Cortex of kidney (tissue), 1 donor: ENCODE measurements at places on chromosomes 2 and 18.

- no peak for DNase-seq
Measured at GRCh38 chr18:67199993-67200617, 316.4 kb downstream of the DSEL start.

DNA sequence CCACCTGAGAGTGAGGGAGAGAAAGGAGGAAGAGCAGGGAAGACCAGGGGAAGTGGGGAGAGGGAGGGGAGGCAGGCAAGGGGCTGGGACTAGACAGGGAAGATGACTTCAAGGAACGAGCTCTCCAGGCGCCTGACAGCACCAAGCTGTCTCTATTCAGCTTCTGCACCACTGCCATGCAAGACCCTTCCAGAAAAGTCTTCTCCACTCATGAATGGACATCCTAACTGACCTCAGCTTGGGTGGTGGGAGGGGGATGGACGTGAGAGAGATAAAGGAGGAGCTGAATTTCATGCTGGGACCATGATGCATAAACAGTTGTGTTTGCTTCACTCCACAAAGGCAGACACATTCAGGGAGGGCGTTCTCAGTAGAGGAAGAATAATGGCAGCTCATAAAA is 206.4 kb upstream of the ARL4C start:
- DNase-seq, result no peak

GRCh38 chr2:74593826-74594772 is 39.6 kb downstream of the DOK1 start:
- no peak for DNase-seq

- no peak for DNase-seq
Measured at GRCh38 chr2:105344704-105345345, 7.5 kb downstream of the C2orf49 start.

DNA sequence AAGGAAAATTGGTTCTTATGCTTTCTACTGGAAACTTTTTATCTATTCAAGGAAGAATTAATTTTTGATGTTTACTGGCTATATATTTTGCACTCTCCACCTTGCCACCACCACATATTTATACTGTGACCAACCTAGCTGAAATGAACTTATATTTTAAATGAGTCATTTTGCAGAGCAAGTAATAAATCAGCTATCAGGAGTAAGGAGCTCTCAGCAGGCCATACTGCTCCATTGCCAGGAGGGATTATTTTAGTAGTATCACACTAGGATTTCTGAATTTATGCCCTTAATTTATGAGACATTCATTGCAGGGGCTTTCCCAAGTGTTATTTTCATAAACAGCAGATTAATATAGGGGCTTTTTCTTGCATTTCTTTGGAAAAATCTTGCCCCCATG is 125.8 kb upstream of the CYP1B1 start:
- DNase-seq, result no peak

DNA sequence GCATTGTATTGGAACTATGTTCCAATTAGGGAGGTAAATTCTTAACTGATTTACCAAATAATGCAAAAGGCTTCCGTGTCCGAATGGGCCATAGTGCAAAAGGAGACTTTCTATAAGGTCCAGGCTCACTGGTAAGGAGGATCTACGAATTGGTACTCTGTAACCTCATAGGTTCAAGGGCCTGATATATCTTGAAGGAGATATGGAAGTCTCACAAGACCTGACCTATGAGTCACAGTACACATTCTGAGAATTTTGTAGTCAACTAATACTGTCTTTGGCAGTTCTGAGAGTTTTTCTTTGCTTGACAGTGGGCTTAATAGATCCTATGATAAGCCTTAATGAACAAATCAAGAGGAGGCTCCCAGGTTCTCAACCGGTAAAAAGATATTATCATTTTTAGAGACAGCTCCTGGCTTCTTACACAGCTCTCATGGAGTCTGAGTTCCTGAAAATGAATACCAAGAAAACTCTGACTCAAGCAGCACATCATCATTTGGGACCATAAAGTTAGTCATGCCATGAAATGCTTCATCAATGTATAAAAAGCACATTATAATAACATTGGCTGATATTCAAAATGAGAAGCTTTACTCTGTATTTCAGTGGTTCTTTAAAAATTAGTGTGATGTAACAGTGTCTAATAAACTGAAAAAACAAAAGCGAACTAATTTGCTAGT is 1275.2 kb upstream of the CRIM1 start:
- DNase-seq, result no peak

DNA sequence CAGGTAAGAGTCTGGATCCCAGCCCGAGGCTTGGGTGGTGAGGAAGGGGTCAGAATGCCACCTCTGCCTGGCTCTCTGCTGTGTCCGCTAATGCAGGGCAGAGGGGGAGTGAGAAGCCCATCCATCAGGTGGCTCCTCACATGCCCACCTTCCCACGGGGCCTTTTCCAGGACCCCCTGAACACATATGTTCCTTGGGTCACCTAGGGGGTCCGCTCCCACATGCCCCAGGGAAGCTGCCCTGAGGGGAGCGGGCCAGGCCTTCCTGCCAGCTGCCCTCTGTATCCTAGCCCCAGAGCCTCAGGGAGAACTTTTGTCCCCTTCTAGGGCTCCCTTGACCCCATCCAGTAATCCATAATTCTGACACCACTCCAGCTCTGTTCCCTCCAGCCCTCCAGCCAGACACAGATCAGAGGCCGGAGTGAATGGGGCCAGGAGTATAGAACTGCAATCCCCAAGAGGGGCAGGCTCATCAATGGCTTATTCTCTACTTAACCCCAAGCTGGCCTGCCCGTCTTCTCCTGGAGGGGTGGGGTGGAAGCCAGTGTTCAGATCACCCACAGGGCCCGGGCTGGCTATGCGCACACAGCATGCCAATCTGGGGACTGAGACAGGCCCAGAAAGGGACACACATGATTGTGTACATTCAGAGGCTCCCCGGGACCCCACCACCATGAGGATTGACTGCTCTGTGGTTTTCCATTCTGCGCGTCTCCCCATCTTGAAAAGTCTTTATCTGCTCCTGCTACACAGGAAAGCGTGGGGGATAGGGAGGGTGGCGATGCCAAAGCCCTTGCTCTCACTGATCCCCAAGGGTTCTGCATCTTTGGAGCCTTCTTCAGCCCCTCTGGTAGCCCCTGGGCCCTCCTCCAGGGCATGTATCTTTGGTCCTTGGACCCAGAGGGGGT is 1.1 kb downstream of the EMILIN1 start:
- no peak for DNase-seq

- DNase-seq, result no peak
Measured at GRCh38 chr2:120746144-120746543, 10.5 kb downstream of the GLI2 start.

- no peak for DNase-seq
Measured at GRCh38 chr2:117378653-117379052, 435.8 kb upstream of the DDX18 start.

- no peak for DNase-seq
Measured at GRCh38 chr18:24762511-24762910, 302.1 kb downstream of the HRH4 start.

- DNase-seq, result no peak
Measured at GRCh38 chr2:193876980-193877379, 1682.2 kb upstream of the TMEFF2 start.

DNA sequence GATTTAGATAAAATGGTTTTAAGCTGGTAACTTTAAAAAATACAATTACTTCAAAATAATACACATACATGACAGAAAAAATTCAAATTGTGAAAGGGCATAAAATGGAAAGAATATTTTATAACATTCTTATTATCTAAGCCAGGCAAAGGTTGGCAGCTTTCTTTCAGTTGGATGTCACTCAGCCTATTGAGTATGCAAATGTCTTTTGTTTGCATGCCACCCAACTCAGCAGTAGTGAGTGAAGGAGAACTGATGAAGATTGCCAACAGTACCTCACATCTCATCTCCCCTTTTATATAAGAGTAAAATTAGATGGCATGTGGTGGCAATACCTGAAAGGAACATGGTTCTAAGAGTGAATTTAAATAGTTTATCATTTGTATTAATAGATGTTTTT is 24.8 kb downstream of the BMPR2 start:
- no peak for DNase-seq

- no peak for DNase-seq
Measured at GRCh38 chr2:18319987-18320386, 240.5 kb downstream of the RDH14 start.

DNA sequence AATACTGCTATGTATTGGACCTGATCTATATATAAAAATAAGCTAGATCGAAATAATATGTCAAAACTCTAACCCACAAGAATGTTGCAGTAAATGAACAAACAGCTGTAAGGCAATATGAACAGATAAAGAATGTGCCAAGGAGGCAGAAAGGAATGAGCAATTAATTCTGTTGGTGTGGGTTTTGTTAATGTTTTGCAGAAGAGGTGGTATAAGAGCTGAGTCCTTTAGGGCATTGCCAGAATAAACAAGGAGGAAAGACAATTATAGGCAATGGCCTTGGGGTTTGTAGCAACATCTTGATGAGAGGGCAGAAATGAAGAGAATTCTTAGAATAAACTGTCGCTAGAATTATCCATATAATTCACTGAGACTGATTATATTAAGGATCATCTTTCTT is 240.9 kb upstream of the GULP1 start:
- no peak for DNase-seq

GRCh38 chr2:11998218-11998617 is 251.8 kb downstream of the LPIN1 start:
- no peak for DNase-seq

- no peak for DNase-seq
Measured at GRCh38 chr18:35029770-35030169, 11.4 kb upstream of the MAPRE2 start.

GRCh38 chr2:135945526-135945925 is 39.9 kb downstream of the DARS1 start:
- no peak for DNase-seq

- no peak for DNase-seq
Measured at GRCh38 chr2:19176977-19177376, 181.4 kb downstream of the OSR1 start.

DNA sequence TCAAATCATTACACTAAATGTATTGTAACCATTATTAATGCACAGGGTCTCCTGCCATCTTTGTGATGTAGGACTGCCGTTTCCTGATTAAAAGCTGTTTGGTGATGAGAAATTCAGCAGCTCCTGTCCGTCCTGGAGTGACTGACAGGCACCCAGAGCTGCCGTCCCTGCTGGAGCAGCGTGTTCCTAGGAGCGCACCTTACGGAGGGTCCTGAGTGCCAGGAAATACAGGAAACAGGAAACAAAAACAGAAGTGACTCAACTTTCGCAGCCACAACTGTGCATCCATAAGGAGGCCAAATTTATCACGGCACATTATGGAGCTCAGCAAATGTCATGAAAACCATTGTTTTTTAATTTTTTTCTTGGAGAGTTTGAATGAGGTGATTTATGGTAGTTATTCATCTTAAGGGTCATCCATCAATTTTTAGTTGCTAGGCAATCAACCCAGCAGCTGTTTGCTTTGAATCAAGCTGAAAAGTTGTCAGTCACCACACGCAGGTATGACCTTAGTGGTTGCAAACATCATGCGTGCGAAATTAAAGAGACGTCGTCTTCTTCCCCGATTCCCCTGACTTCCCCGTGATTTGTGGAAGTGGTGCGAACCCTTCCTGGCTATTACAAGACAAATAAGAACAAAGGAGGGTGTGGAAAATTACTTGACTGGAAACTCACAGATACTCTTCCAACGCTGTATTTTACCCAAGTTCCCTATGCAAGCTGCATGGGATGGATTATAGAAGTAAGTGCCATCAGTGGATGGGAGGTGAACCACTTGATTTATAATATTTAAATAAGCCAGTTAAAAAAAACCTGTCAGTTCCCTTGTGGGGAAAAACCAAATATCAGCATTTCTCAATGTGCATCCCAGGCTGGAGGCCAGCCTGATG is 19.8 kb downstream of the TSHZ1 start:
- DNase-seq, result no peak

GRCh38 chr2:105909215-105909614 is 164.5 kb downstream of the NCK2 start:
- DNase-seq, result no peak

DNA sequence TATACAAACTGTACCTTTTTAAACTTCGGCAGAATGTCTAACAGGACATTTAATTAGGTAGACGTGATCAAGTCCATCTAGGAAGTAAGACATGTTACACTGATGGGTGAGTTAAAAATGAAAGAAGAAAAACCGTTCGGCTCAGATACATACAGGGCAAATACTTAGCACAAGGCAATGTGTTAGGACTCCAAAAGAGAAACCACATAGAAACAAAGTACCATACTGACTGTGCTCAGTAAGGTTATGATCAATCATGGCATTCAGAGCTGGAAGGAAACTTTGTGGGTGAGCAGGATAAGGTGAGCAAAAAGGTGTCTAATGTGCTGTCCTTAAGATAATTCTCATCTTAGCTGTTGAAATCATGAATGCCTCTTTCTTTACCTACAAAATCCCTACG is 211.9 kb downstream of the STK39 start:
- DNase-seq, result no peak

DNA sequence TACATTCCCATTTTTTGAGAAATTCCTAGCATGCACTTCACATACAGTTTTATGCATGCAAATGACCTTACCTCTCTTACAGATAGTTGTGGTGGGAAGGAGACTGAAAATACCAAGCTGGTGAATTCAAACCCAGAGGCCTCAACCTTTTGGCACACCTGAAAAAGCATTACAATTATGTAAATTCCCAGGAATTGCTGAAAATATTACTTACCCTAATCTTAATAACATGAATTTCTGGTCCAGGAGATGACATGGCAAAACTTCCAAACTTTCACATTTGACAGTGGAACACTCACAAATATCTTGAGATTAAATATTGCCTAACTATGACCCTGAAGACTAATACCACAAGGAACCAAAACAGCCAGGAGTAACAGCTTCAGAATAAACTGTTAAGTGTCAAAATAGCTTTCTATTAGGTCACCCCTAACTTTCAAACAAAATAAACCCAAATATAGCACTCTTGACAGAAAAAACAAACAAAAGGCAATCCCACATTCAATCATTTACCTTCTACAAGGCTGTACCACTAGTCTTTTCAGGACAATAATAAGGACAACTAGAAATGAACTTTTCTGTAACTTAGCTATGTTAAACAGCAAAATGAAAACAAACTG is 10.9 kb upstream of the PEX13 start:
- DNase-seq, result no peak

DNA sequence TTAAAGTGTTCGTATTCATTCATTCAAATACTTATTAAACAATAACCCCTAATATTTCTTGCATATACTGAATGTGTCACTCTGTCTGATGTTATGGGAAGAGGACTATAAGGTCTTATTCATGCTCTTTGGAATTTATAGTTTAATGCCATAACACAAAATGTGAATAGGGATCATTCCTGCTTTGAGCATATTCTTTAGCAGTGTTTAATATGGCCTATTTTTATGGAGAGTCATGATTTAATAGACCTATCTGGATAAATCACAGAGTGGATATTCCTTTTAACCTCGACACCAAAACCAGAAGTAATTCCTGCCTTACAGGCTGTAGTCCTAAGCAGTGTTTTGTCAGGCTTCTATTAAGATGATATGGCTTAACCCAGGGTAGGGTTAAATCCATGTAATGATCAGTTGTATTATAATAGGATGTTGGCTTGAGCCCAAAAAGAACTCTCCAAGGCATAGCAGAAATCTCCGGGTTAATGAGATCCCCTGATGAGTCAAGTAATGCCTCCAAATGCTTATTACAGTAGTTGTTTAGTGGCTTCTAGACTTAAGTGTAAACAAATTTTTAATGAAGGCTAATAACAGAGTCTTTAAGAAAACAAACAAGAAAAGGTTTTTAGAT is 54.3 kb downstream of the GULP1 start:
- DNase-seq, result no peak

GRCh38 chr2:197078535-197078934 is 152.0 kb upstream of the PGAP1 start:
- no peak for DNase-seq

- no peak for DNase-seq
Measured at GRCh38 chr18:72427721-72428120, 116.4 kb downstream of the CBLN2 start.
